ENCODE measurements at places on chromosomes 12 and 14. TPM values are rescaled to one million over a fixed set of nuclear protein-coding genes. Genes with fewer than 3 reads are reported as not detected.

- no peak overlapping the region for H3K27ac ChIP-seq
- H3K4me1 ChIP-seq = no peaks in the 10 kb centered on the region
- peak; percentile 38 for DNase-seq
- no peak overlapping the region for H3K4me3 ChIP-seq
These were observed 189.0 kb upstream of the CDKN3 start for GRCh38 chr14:54207476-54208462.

- H3K27me3 ChIP-seq = no peaks in the 10 kb centered on the region
- no peak overlapping the region for H3K27ac ChIP-seq
- no peaks in the 10 kb centered on the region for H3K36me3 ChIP-seq
- no peaks in the 10 kb centered on the region for H3K4me1 ChIP-seq
- no peak for DNase-seq
- H3K4me3 ChIP-seq = no peak overlapping the region
These were observed 41.6 kb downstream of the CNTN1 start for GRCh38 chr12:40733871-40734270.

DNA sequence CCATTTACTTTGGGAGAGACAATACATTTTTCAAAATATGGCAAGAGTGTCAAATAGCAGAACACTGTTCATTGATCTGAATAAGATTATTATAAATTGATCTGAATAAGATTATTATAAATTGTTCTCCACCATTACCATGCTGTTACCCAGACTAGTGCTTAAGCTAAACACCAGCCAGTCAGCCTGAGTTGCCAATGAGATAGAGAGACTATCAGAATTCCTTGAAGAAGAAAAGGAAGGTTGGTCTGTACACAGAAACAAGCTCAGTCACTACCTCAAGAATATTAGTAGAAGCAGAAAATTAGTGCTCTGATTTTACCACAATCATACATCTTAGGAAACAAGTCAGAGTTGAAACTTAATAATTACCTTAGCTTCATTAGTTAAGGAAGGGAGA lies 469.8 kb downstream of the FOXG1 start:
- no peak for DNase-seq
- H3K36me3 ChIP-seq = no peaks in the 10 kb centered on the region
- H3K27ac ChIP-seq = no peak overlapping the region
- no peak overlapping the region for H3K4me3 ChIP-seq
- no peaks in the 10 kb centered on the region for H3K4me1 ChIP-seq

DNA sequence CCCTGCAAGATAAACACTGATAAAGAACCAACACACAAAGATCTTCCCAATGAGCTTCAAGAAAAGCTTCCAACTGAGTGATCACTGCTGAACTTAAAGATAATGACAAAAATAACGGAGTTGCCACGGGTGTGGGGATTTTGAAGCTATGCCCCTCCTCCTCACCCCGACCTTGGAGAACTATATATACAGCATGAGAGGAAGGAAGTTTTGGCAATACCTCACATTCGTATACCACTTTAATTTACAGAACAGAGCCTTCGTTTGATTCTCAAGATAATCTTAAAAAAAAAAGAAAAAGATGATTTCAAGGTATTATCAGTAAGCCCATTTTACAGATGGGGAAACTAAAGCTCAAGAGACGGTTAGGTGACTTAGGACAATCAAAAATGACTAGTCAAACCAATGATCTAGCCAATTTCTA lies 715 bp downstream of the NEK9 start:
- H3K36me3 ChIP-seq = peaks cover 13% of the 10 kb centered on the region
- no peaks in the 10 kb centered on the region for H3K27me3 ChIP-seq
- peak overlapping the region; percentile 94 for H3K4me3 ChIP-seq
- no peak for DNase-seq

GRCh38 chr12:77204083-77204482 lies 138.7 kb upstream of the E2F7 start:
- H3K27ac ChIP-seq = no peak overlapping the region
- no peak overlapping the region for H3K4me3 ChIP-seq
- H3K36me3 ChIP-seq = no peaks in the 10 kb centered on the region
- H3K27me3 ChIP-seq = no peaks in the 10 kb centered on the region

DNA sequence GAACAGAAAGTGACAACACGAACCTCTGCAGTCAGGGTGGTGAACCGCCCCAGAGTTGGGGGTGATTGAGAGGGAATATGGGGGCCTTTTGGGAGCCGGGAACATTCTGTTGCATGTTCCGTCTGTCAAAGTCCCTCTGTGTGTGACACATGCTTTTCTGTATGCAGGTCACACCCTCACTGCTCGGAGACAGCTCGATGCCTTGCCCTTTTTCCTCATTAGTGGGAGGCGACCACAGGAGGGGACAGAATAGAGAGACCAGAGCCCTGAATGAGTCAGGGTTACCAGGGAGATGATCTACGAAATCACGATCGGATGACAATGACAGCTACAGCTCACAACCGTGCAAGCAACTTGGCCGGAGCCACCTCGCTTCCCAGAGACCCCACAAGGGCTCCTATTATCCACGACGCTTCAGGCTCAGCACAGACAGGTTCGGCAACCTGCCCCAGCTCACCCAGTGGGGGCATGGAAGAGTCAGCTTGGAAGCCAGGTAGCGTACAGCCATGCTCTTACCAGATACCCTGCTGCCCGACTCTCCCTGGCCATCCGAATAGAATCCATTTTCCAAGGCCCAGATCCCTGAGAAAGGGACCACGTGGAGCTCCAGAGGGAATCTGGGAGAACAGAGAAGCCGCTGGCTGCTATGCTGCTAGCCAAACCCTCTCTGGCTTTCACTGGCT lies 38.8 kb downstream of the TESC start:
- no peak overlapping the region for H3K4me3 ChIP-seq
- no peaks in the 10 kb centered on the region for H3K36me3 ChIP-seq
- H3K4me1 ChIP-seq = peaks cover 12% of the 10 kb centered on the region

DNA sequence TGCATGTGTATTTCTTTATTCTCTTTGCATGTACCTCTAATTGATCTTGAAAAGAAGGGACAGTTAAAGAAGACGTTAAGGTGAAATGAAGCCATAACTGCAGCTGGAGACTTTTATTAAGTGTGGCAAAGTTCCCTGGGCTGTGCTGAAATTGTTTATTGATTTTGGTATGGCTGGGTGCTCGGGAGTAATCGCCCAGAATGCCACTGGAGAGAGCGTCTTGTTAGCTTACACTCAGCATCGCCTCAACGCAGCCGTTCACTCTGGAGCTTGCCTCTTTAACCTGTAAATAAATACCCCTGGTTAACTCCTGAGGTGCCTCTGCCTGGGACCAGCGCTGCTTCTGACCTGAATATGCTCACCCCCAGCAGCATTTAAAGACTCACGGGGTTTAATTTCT lies 98.6 kb downstream of the GPATCH2L start:
- no peak overlapping the region for H3K4me3 ChIP-seq
- H3K27ac ChIP-seq = no peak overlapping the region
- peaks cover 7% of the 10 kb centered on the region for H3K27me3 ChIP-seq
- no peaks in the 10 kb centered on the region for H3K4me1 ChIP-seq

- peak overlapping the region; percentile 97 for H3K27ac ChIP-seq
- H3K4me1 ChIP-seq = peaks cover 51% of the 10 kb centered on the region
- peaks cover 20% of the 10 kb centered on the region for H3K27me3 ChIP-seq
- peak; percentile 73 for DNase-seq
- peaks cover 43% of the 10 kb centered on the region for H3K36me3 ChIP-seq
These were observed 577 bp downstream of the DTX3 start for GRCh38 chr12:57604992-57605810.

The KITLG gene
- total RNA-seq = 17.9 TPM

The SSPN gene
- 94.0 TPM for total RNA-seq

The GLI1 gene
- total RNA-seq = 7.1 TPM

The PYGL gene
- total RNA-seq = 25.8 TPM

The PCED1B gene
- 0.22 TPM for total RNA-seq
